ENCODE measurements at places on chromosomes 12 and 14.

GRCh38 chr12:108939594-108939993 is 59.7 kb downstream of the DAO start:
- peak; percentile 27 for DNase-seq

DNA sequence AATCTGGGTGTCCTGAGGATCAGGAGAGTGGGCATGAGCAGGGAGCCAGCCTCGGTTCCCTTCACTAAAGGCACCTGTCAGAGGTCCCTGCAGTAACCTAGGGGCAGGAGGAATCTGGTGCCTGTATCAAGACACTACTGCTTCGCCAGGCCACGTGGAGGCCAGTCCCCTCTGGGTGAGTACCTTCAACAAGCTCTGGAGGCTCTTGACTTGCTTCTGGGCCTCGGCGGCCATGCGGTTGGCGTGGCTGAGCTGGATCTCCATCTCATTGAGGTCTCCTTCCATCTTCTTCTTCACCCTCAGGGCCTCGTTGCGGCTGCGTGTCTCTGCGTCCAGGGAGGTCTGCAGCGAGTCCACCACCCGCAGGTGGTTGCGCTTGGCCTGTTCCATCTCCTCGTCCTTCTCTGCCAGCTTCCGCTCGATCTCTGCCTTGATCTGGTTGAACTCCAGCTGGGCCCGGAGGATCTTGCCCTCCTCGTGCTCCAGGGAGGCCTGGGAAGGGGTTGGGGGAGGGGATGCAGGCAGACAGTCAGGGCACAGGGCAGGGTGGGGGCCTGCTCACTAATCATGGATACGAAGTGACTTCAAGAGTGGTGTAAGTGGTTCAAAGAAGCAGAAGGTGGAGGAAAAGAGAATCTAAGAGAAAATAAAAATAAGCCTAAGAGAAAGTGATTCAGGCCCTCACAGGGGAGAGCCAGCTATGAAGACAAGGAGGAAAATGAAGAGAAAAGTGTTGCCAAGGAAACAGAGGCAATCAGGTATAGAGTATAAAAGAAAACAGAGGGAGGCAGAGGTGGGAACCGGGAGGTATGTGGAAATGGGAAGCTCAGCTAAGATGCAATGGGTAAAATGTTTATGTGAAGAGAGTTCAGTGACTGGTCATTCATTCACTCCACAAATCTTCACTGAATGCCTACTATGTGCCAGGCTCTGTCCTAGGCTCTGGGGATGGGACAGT is 8.0 kb upstream of the MYH6 start:
- no peak for DNase-seq

DNA sequence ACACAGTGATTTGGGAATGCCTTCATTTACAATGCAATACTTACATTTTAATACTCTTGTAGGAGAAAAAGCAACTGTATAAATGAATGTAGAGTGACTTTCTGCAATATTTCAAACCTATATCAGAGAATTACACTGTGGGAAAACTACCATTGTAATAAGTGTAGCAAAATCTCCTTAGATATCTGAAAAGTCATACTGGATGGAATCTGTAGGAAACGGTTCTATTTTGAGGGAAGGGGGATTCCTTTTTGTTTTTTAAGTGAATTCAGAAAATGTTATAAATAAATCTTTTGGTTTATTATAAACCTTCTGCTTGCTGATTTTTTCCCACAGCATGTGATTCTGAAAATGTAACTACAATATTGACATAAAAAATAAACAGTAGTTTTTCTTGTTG is 23.0 kb downstream of the ZNF891 start:
- DNase-seq = no peak

DNA sequence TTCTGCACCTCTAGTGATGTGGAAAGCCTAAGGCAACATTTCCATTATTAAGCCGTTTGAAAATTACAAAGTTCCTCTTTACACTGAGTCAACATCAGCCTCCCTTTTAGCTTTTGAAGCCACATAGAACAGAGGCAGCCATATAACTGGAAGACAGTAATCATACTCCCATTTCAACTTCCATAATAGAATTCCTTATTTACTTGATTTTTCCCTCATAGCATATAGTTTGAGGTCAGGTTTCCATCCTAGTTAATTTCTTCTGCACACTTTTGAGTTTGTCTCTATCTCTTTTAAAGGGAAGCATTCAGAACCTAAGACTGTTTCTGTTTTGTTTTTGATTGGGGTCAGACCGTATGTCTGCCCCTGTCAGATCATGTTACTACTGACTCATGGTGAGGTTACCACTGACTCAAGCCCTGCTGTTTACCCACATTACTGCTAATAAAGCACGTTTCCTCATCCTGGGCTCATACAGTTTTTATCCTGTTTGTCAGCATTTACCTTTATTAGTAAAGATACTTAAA is 161.0 kb downstream of the SLC38A4 start:
- DNase-seq = no peak

GRCh38 chr12:111596985-111597830 is 1.9 kb downstream of the ATXN2 start:
- peak; percentile 8 for DNase-seq

DNA sequence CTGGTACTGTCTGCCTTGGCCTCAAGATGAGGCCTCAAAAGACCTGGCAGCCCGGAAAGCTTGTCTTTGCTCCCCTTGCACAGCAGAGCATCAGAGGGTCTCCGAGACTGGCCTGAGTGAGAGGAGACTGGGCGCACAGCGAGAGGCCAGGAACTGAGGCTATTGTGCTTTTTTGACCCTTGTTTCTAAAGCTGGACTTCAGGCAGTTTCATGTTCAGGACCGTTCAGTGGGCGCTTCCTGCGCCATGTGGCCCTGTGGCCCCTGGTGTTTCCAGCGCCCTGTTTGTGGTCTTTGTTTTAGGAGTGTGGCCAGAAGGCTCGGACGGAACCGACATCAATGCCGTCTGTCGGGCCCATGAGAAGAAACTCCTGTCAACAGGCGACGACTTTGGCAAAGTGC is 126.3 kb upstream of the EVL start:
- DNase-seq = no peak

- no peak for DNase-seq
Measured at GRCh38 chr12:128856035-128856790, 2.9 kb downstream of the GLT1D1 start.

- no peak for DNase-seq
Measured at GRCh38 chr12:121352682-121353018, 439 bp upstream of the ANAPC5 start.

- no peak for DNase-seq
Measured at GRCh38 chr12:74415633-74416032, 122.0 kb upstream of the ATXN7L3B start.

DNA sequence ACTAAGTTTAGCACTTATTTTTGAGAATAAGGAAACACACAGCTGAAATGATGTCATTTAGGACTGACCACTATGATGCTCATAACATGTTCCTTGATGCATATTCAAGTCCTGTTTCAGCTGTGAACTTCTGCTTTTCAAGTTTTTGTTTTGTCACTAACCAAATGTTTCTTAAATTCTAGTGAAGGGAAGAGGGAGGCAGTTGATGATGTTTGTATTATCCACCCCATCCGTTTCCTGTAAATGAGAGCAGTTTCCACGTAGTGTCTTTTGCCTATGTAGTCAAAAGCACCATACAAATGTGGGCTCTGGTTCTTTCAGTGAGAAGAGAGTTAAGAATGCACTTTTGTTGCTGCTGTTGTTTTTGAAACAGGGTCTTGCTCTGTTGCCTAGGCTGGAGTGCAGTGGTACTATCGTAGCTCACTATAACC is 491.8 kb downstream of the PCNX1 start:
- peak; percentile 42 for DNase-seq

DNA sequence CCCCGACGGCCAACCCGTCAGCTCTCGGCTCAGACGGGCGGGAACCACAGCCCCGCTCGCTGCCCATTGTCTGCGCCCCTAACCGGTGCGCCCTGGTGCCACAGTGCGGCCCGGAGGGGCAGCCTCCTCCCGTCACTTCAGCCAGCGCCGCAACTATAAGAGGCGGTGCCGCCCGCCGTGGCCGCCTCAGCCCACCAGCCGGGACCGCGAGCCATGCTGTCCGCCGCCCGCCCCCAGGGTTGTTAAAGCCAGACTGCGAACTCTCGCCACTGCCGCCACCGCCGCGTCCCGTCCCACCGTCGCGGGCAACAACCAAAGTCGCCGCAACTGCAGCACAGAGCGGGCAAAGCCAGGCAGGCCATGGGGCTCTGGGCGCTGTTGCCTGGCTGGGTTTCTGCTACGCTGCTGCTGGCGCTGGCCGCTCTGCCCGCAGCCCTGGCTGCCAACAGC is at the start of gene WNT1:
Gene WNT1, plus strand, starts transcription at position 32 of the 450 bp plus-strand sequence. Its CDS starts 329 bp downstream, at position 361.
- no peak for DNase-seq

DNA sequence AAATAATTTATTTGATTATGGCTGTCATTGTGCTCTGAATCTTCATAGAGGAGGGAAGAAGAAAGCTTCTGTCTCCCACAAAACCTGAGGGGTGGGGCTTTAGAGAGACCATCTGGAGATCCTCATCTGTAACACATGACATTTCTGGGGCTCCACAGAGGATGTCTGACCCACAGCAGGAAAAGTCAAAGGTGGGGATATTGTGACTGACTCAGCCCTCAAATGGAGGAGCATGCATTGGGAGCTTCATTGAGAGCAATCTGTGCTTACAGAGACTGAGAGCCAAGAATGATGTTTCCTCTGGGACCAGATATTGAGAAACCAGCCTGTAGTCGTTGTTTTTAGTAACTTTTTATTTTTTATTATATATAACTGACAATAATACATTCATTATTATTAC is 158.7 kb downstream of the SYT1 start:
- no peak for DNase-seq

DNA sequence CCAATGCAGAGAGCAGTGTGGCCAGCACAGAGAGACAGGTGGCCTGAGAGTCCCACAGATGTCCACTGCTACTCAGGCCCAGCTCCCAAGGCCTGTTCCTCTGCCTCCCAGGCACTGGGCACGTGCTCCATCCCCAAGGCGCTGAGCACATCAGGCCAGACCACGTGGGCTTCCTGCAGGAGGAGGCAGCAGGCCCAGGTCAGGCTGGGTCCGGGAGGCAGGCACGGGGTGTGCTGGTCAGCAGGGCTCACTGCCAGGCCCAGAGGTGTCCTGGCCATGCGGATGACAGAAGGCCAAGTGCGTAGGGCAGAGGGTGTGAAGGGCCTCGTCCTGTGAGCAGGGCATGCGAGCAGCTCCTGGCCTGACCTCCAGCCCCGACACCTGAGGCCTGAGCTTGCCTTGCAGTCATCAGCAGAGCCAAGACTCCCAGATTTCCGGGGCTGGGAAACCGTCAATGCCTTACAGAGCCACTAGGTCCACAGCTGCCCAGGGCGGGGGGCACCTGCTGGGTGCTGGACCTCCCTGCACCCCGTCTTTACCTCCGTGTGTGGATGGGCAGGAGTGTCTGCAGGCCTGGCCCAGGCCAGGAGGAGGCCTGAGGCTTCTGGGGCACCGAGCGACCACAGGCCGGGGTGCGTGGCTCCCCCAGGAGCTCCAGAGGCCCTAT is 14.9 kb downstream of the TRMT61A start:
- DNase-seq = no peak

DNA sequence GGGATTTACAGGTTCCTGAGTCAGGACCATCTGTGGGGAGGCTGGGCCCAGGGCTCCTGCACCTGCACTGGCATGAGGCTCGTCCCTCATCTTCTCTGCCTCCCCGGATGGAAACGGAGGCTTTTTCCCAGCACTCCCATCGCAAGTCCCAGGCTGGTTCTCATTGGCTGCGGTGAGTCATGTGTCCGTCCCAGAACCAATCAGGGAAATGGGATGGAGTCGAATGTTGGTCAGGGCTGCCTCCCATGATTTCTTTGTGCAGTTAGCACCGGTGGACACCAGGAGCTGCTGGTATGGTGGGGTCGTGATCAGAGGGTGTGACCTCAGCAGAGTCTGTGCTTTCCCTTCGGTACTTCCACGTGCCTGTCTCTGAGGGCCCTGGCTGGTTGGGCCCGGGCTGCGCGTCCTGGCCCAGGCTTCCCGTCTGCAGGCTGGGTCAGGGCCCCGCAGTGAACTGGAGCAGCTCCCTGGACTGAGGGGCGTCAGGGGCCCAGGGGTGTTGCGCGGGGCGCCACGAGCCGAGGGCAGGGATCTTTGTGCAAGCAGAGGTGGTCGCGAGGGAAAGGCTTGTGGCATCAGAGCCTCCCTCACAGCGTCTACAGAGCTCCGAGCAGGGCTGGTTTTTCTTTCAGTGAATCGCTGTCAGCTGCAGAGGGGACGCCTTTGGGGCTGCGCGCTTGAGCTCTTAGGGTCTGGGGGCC is 168.1 kb downstream of the ADGRD1 start:
- DNase-seq = no peak

GRCh38 chr14:61320806-61321384 is 484 bp upstream of the PRKCH start:
- no peak for DNase-seq

DNA sequence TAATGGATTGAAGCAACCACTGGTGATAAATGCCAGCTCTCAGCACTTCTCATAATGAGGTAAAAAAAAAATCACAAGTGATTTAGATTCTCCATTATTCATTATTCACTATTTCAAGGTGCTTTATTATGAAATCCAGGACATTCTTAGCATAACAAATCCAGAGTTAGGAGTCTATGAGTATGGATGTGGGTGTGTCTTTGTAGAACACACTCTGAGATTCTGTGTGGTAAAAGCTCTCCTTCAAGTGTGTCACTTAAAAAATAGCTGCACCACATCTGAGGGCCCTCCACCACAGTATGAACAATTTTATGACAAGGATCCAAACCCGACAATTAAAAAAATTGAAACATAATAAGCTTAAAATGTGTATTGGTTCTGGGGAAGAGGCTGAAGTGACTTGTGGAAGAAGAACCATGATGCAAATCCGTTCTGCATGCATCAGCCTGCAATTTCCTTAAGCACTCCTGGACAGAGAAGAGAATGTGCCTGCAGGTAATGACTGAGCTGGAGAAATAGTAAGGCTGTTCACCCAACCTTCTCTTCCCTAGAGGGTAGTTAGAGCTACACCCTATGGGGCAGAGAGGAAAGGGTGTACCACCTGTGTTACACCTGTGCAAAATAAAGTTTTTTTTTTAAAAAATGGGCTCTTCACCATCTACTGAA is 488.5 kb upstream of the MGAT4C start:
- DNase-seq = no peak

DNA sequence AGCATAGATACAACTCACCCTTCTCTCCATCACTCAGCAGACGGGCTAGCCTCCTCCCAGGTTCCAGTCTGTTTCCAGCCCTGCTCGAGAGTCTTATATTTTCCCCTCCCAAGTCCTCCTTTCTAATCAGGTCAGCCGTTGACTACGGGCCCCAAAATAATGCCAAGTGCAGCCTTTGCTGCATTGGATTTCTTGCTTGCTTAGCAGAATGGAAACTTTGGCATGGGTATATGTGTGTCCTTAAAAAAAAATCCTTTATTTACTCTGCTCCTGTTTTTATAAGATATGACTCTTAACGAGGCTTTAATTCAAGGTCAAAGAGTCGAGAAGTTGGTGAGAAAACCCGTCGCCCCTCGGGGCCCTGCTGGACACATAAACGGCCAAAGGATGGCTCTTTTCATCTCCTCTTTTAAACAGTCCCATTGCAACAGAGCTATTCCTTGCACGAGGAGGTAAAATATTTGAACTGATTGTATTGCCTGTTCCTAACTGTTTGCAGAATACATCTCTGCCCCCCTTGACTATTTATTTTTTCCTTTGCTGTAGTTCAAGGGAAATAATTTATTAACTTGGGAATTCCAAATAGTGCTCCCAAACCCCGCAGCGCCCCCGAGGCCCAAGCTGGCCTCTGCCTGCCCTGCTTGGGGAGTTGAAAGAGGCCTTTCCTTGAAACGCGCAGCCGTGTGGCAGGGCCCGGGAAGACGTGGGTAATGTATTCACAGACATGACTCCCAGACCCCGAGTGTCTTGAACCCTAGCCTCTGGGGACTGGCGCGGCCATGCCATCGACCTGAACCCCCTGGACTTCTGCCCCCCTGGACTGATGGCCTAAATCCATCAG is 156.5 kb upstream of the MYL2 start:
- DNase-seq = no peak

- no peak for DNase-seq
Measured at GRCh38 chr14:39621678-39622077, 189.4 kb upstream of the FBXO33 start.

- DNase-seq = no peak
Measured at GRCh38 chr12:124433147-124433874, 134.1 kb downstream of the NCOR2 start.

Data from CD4-positive, alpha-beta T cell treated with Interleukin-12 subunit alpha and Interleukin-12 subunit beta, for 1 hour (primary cell).